ENCODE measurements at places on chromosomes 12 and 14.

DNA sequence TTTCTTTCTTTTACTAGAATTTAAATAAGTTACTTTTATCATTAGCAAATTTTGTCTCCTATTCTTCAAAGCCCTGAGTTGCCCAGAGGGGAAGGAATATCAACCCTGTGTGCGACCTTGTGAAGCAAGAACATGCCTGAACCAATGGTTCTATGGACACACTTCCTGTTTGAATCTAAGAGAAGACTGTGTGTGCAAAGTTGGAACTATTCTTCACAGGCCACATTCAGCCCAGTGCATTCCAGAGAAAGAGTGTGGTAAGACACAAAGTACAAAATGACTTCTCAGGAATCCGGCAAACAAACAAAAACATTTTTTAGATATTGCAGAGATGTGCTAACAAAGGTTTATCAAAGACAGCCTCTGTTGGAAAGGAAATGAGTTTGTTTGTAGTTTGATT lies 90.8 kb upstream of the PTPRQ start:
- no peak for DNase-seq

- no peak for DNase-seq
Measured at GRCh38 chr12:82627799-82628198, 58.9 kb upstream of the TMTC2 start.

DNA sequence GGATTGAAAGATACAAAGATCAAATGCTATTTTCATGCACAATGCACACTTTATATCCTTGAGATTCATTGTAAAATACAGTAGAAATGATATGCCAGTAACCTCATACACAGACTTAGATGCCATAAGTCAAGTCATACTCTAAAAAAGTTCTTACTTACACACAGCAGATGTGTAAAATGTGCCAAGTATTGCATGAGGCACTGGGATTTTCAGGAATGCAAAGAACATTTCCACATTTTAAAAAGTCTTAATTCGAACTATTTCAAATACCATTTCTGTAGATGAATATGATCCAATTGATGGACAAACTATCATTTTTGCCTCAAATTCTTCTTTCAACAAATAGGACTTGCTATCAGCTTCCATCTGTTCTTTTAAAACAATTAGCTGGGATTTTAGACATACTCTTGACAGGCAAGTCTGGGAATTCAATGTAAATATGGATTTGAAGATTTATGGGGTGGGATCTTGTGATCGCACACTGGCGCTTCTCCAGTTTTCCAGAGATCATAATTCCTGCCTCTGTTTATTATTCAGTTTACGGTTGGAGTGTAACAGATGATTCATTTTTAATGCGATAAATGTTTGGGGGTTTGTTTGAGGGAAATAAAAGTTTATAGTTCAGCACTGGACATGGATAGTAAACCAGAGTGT lies 183.8 kb downstream of the PAX9 start:
- no peak for DNase-seq

DNA sequence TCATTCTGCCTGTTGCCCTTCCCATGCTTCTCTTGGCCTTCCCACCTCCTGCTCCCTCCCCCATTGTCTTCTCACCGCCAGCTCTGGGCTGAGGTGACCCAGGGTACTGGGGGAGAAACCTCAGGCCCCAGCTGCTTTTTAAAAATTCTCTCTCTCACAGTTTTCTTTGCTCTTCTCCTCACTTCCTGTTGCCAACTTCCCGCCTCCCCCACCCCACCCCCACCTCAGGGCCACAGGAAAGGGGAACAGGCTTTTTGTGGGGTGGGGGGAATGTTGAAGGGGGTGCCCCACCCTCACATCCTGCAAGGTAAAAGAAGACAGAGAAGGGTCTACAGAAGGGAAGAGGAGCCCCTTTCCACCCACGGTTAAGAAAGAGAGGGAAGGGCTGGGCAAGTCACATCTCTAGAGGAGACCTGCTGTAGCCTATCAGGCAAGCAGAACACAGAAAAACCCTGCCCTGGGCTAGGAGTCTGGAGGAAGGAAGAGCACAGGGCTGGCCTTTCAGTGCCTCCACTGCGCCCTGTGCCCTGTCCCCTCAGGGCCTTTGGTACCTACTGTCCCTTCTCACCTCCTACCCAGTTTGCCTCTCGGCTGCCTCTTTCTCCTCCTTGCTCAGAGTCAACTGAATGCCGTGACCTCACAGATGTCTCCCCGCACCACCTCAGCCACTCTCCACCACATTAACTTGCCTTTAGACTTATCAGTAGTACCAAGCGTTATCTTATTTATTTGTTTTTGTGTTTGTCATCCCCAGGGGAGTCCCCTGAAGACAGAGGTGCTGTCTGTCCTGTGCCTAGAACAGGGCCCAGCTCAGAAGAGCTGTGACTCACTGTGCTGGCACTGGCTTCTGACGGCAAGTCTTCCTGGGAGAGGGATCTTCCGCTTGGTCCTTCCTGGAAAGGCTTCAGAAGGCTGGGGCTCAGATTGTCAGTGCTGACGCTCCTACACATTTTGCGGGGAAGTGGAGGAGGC lies 1.7 kb downstream of the ARHGAP9 start:
- DNase-seq, result no peak

DNA sequence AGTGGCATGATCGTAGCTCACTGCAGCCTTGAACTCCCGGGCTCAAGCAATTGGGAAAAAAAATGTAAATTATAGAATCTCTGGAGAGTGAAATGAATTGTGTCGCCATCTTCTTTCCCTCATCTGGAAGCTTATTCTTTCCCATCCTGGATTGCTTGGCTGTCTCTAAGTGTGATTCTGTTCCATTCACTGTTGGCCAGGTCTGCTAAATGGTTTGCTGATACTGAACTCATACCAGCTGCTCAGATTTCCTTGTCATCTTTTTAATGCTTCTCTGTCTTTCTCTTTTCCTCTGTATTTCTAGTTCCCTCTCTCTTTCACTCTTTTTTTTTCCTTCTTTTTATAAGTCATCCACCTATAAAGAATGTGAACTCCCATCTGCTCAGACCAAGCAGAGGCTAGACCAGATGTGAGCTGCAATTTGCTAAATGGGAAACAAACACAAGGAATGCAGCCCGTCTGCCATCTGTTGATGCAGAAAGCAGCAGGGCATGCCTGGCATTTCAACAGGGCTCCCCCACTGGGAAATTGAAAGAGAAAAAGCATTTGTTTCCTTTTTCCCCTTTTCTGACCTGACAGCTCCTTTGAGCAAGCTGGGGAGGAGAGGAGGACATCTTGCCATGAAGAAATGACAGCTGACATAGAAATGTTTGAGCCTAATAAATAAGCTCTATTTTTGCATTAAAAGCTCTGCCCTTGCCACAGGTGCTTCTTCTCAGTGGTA lies 1823.6 kb upstream of the FLRT2 start:
- no peak for DNase-seq
